ENCODE measurements at places on chromosomes 11 and 22.

DNA sequence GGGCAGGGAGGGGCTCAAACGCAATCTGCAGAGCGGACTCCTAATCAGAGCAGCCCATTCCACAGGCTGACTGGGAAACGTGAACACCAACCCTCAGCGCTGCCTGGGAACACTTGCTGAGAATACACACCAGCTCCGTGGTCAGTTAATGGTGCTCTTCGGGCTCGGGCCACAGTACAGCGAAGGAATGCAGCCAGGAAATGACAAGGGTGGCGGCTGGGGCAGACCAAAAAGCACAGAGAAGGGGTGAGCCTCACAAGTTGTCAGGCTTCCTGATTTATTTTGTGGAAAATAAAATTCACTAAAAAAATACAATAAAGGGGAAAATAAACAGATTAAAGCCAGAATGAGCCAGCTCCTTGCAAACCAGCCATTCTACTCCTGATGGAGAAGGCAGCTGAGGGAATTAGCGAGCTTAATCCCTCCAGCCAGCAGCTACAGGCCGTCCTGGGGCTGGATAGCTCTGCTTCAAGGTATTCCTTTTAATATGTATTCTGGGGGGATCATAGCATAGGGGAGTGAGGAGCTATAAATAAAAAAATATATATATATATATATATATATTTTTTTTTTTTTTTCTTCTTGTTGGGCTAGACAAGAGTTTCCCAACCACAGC lies 165.5 kb upstream of the NTM start:
- no peak for DNase-seq

GRCh38 chr11:126635511-126635910 lies 280.0 kb downstream of the ST3GAL4 start:
- no peak for DNase-seq

- no peak for DNase-seq
Observed at GRCh38 chr11:92667486-92668152, 301.8 kb upstream of the MTNR1B start.

GRCh38 chr22:47194476-47195155 lies 432.2 kb downstream of the TBC1D22A start:
- DNase-seq = no peak

DNA sequence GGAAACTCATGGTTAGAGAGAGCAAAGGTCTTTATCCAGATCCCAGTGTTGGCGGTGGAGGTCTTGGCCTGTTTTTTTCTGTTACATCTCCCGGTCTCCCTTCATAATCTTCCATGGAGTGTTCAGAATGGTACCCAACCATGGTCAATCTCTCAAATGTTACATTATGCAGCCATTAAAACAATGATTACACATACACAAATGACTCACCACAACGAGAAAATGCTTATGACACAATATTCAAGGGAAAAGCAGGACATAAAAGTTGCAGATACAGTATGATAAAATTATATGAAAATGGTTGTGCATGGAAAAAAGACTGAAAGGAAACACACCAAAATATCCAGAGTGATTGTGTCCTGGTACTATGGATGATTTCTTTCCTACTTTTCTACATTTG lies 17.8 kb upstream of the CSNK1E start:
- no peak for DNase-seq

DNA sequence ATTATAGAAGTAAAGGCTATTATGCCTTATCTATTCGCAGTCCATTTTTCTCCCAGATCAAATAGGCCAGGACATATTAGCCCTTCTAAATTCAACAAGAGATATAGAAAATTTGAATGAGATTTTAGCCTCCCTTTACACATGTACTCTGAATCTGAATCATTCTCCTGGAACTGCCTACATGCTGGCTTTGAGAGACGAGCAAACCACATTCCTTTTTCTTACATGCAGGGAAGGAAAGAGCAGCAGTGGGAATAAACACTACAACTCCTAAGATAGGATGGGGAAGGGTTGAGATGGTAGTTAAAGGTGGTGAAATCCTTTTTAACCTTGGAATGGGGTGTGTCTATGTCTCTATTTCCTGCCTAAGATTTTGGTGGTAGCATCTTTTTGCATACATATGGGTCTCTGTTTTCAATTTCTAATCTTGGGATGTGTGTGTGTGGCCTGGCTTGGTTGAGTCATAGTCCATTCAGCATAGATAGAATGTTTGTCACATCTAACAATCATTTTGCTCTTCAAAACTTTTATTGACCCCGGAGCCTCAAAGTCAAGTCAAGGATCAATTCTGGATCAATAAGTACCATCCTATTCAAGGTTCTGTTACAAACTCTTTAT lies 11.1 kb upstream of the OOSP2 start:
- no peak for DNase-seq

- DNase-seq = no peak
Observed at GRCh38 chr11:123822032-123822431, 15.9 kb upstream of the OR6M1 start.

DNA sequence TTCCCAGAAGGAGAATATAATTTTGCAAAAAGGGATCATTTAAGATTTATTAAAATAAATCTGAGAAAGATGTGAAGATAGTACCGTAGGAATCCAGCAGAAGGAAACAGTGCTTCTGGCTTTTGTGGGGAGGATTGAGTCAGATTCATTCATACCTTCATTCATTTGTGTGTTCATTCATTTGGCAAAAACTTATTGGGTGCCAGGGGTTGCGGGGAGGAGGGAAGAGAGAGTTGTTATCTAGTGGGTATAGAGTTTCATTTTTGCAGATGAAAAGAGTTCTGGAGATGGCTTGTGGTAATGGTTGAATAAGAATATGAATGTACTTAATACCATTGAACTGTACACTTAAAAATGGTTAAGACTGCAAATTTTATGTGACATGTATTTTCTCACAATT lies 31.1 kb downstream of the BMAL1 start:
- DNase-seq = no peak

DNA sequence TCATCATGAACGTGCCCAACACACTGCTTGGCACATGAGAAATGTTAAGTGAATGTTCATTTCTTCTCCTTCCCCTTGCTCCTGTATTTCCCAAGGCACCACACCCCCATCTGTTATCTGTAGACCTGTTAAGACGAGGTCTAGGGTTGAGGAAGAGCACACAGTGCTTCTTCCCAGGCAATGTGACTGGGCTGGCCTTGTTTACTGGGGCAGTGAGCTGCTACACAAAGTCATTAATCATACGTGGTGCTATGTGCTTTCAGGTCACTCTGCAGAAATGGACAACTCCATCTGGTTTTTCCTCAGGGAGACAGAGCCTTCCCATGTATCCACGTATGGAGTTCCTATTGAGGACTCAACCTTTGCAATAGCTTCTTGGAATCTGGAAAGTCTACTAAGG lies 118.7 kb downstream of the KCNC1 start:
- no peak for DNase-seq

- DNase-seq = no peak
Observed at GRCh38 chr11:112797092-112797491, 164.1 kb upstream of the NCAM1 start.

DNA sequence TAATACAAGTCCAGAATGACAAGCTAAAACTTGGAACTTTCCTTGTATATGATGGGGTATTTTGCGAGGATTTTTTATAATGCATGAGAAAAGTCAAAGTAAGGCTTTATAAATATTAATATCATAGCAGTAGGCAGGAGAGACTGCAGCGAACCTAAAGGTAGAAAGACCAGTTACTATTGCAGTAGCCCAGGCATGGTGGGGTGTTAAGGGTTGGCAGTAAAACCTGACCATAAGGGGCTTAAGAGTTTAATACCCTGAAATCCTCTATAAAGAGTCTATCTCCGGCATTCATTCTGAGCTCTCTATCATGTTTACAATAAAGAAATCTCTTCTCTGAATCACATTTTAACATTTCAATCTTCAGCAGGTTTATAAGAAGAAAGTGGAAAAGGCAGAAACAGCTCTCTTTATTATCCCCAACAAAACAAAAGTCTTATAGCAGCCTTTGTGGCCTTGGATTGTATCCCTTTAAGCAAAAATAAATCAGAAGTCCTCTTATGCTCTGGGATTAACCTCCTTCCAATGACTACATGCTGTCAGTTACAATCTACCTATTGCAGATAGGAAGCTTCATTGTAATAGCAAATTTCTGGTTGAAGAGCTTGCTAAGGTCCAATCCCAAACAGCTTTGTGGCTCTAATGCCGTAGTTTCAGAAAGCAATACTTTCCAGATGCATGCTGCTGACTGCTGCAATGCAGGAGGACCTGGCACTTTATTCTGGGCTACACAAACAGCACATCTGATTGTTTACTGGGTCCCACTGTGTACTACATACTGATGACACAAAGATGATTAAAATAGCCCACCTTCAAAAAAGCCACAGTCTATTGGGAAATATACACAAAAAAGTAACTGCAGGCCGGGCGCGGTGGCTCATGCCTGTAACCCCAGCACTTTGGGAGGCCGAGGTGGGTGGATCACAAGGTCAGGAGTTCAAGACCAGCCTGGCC lies 45.8 kb downstream of the SIK3 start:
- no peak for DNase-seq

- no peak for DNase-seq
Observed at GRCh38 chr11:112195951-112196351, 20.6 kb downstream of the BCO2 start.

GRCh38 chr11:45289369-45289768 lies 3.2 kb upstream of the SYT13 start:
- DNase-seq = peak; percentile 65

DNA sequence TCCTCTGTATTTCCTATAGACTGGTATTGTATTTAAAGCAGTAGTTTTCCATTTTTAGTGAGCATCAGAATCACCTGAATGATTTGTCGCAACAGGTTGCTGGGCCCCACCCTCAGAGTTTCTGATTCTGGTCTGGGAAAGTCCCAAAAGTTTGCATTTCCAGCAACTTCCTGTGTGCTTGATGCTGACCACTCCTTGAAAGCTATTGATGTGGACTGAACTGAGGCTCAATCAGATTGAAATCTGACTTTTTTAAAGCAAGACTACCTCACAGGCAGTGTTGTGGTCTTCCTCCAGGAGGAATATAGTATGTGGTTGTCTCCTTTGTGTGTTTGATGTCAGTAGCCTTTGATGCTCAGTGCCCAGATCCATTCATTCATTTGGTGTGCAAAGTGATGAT lies 17.2 kb upstream of the MPZL2 start:
- DNase-seq = no peak

DNA sequence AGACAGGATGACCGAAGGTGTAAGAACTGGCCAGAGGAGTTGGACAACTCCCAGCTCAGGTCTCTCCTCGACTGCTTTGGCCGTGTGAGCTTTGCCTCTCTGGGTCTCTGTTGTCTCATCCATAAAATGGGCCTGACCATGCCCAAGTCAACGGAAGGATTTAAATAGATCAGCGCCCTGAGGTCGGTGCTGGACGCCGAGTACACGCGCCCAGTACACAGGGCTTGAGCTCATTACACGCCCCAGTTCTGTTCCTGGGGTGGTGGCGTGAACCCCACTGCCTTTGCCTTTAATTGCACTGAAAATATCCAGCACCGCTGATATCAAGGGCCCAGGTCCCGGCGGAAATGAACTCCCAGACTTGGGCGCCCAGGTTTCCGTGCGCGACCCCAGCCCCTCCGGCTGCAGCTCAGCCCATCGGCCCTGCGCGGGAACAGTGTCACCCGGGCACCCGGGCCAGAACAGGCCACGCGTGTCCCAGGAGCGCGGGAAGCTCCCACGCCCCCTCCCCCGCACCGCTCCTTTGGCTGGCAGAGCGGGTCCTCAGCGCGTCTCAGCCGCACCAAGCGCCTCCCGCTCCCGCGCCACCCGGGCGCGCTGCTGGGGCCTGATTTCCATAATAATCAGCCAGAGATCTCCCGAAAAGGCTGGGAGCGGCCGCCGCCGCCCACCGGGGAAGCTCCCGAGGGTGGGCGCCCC lies 42.2 kb downstream of the CYTH4 start:
- no peak for DNase-seq

DNA sequence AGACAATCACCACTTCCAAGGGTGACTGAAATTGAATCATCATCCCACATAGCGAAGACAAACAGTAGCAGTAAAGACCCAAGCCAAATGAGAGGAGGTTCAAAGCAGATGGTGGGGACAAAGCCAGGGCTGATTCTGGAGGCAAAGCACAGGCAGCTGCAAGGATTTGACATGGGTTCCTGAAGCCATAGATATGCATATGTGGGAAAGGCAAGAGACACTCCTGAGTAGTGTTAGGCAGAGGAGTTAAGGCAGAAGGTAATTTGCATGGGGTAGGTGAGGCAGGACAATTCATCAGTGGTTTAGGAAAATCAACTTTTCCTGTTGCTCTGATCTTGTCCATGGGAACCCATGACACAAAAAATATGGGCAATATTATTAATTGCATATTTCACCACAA lies 462.8 kb downstream of the FAM181B start:
- DNase-seq = no peak

DNA sequence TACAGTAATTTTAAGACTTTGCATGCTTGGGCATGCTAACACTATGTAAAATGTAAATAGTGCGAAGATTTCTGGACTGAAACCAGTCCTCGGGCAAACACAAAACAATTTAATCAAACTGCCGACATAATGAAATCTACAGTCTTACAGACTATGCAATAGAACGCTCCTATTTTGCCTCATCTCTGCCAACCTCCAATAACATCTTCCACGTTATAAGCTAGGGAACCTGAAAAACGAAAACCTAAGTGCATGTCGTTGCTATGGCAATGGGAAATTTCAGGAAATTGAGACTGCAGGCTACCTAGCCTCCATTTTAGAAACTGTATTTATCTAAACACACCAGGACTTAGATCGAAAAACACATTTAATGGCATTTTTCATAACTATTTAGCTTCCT lies 1.1 kb downstream of the CSTF3 start:
- peak; percentile 41 for DNase-seq

- DNase-seq = no peak
Observed at GRCh38 chr11:2802389-2803185, 83.0 kb downstream of the CDKN1C start.

- no peak for DNase-seq
Observed at GRCh38 chr11:108538502-108538901, 40.3 kb upstream of the POGLUT3 start.

DNA sequence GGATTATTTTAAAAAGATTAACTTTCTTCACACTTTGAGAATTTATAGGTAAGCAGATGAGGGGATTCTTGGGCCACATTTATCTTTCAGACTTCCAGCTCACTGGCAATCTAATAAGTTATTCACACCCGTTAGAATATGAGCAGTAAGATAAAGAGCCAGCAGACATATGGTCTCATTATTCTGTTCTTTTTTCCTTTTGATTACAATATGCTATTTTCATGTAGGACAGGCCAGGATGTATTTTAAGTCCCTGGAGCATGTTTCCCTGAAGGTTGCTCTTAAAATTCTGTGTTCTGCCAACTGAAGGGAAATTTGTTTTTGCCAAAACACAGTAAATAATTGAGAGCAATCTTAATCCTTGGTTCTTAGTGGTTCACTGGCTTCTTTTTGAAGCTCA lies 22.2 kb downstream of the PDHX start:
- DNase-seq = no peak

GRCh38 chr11:67119585-67120391 lies 725 bp downstream of the KDM2A start:
- DNase-seq = no peak
